Activated CD4-positive, alpha-beta T cell treated with anti-CD3 and anti-CD28 coated beads, Interleukin-10, Interleukin-2, amounts not matched to agents 100 ng/mL and 50 ng/mL, durations not matched to agents 16 hours and 8 hours (primary cell): ENCODE measurements at places on chromosomes 2 and 18.

DNA sequence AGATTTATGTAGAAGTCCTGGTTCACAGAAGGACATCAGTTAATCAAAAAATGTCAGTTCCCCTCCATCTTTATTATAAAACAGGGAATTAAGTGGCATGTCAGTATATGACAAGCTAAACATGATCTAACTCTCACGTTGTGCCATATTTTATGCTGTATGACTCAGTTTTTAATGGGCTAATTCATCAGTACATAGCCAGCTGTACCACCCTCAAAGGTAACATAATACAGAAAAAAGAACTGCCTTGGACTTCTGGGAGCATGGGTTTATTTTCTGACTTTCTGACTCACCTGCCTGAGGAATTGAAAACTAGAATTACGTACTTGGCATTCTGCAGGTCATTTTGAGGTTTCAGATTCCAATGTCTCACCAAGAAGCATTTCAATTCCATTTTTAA lies 135.7 kb downstream of the CMPK2 start:
- no peak for DNase-seq

DNA sequence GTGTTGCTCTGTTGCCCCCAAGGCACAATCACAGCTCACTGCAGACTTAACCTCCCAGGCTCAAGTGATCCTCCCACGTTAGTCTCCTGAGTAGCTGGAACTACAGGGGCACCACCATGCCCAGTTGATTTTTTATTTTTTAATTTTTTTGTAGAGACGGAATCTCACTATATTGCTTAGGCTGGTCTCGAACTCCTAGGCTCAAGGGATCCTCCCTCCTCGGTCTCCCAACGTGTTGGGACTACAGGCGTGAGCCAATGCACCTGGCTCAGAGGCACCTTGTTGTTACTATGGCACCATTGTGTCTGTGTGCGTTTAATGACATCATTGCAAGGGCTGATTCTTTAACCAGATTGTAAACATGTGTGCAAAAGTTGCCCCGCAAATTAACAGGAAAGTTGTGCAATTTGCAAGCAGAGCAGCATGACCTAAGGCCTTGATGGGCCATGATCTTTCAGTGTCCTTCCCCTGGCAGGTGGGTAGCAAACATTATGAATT lies 22.6 kb downstream of the TCF23 start:
- no peak for DNase-seq

GRCh38 chr2:216932113-216932862 lies 72.4 kb upstream of the TNP1 start:
- DNase-seq: no peak

GRCh38 chr2:241701149-241701398 lies 765 bp upstream of the ING5 start:
- no peak for DNase-seq

- no peak for DNase-seq
Observed at GRCh38 chr2:42799881-42800280, 7.5 kb upstream of the HAAO start.

DNA sequence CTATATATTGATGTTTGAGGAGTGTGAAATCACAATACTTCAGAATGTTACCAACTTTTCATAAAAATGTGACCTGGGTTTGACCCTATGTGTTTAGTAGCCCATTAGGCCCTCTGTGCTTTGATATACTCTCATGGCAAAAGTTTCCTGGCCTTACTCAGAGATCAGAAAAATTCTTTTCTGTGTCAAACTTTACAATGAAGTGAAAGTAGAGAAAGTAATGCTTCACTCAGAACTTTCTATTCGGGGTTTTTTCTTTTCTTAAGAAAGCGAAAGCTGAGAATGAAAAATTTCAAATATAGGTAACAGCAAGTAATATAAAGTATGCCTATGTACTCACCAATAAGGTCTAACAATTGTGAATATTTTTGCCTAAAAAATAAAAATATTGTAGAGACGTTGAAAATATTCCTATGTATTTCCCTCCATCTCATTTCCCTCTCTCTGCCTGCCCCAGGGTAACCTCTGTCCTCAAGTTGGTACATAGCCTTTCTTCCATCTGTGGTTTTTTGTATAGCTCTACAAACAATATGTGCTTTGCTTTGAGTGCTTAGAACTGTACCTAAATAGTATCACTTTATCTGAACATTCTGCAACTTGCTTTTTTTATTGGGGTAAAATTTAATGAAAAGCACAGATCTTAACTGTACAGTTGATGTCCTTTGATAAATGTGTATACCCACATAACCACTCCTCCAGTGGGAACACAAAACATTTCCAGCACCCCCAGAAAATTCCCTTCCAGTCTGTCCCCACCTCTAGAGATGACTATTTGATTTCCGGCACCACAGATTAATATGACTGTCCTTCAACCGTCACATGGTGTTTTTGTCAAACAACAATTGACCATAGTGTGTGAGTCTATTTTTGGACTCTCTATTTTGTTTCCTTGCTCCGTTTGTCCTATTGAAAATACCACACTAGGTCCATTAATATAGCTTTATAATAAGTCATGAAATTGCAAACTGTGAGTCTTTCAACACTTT lies 10.3 kb upstream of the ACKR3 start:
- no peak for DNase-seq

DNA sequence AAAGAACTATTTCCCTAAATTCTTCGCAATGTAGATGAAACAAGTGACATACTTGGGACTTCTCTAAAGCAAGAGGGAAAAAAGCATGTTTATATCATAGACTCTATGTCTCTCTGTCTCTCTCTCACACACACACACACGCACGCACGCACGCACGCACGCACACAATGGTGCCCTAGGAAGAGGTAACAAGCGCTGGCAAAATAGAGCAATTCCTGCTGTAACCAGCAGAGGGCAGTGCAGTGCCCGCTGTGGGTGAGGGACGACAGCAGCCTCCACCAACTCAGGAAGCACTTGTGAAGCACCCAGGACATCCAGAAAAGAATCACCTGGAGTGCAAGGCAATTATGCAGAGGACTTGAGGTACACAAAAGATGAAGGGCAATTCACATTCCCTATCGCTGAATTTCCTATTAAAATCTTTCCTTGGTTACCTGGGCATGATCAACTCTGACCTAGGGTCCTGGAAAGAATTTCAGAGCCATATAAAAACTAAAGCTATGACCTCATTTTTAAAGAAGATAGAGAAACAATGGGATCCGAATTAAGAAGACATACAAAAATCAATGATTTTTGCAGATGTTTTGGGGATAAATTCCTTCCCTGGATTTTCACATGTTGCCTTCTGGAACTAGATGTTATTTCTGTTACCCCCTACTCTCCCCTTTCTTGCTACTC lies 166.4 kb downstream of the PDE11A start:
- DNase-seq: peak; percentile 78

GRCh38 chr2:229732897-229733296 lies 18.5 kb upstream of the DNER start:
- DNase-seq: no peak

GRCh38 chr18:10041180-10041579 lies 127.4 kb downstream of the VAPA start:
- DNase-seq: no peak
